ENCODE measurements at places on chromosomes 1 and 21.

GRCh38 chr21:35111321-35111930 is 62.3 kb upstream of the RUNX1 start:
- DNase-seq, result no peak

- no peak for DNase-seq
Observed at GRCh38 chr1:21149430-21149854, 27.3 kb downstream of the EIF4G3 start.

DNA sequence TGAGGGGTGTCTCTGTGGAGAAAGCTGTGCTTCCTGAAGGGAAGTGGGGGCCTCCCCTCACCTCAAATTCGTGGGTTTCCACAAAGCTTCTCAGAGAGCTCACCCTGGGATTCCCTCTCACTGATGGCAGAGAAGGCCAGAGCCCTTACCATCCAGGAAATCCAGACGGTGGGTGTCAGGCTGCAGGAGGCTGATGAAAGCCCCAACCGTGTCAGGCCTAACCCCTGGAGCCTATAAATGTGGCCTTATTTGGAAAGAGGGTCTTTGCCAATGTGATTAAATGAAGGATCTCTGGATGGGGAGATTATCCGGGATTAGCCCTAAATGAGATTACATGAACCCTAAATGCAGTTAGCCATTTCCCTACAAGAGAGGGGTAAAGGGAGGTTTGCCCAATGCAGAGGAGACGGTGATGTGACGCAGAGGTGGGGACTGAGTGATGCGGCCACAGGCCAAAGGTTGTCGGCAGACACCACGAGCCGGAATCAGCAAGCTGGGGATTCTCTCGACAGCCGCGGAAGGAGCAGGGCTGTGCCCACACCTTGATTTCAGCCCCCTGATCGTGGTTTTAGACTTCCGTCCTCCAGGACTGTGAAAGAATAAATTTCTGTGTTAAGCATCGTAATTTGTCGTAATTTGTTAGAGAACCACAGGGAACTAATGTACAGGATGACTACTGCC is 82.6 kb downstream of the TOMM20 start:
- no peak for DNase-seq

GRCh38 chr1:77238462-77238861 is 19.2 kb upstream of the PIGK start:
- no peak for DNase-seq

GRCh38 chr1:204902671-204903070 is 32.0 kb downstream of the NFASC start:
- no peak for DNase-seq
